Activated CD8-positive, alpha-beta memory T cell treated with anti-CD3 and anti-CD28 coated beads for 24 hours (primary cell): ENCODE measurements at places on chromosomes 5 and 9.

- peak; percentile 65 for DNase-seq
These were observed 809 bp downstream of the MCCC2 start for GRCh38 chr5:71587766-71588532.

GRCh38 chr5:34652914-34653313 is 3.2 kb upstream of the RAI14 start:
- DNase-seq, result no peak

- no peak for DNase-seq
These were observed 305.7 kb upstream of the TNC start for GRCh38 chr9:115423646-115424045.

GRCh38 chr5:138463419-138464007 is 1.8 kb upstream of the EGR1 start:
- DNase-seq, result no peak

- DNase-seq, result no peak
These were observed 26.2 kb upstream of the SPTLC1 start for GRCh38 chr9:92141144-92142129.

DNA sequence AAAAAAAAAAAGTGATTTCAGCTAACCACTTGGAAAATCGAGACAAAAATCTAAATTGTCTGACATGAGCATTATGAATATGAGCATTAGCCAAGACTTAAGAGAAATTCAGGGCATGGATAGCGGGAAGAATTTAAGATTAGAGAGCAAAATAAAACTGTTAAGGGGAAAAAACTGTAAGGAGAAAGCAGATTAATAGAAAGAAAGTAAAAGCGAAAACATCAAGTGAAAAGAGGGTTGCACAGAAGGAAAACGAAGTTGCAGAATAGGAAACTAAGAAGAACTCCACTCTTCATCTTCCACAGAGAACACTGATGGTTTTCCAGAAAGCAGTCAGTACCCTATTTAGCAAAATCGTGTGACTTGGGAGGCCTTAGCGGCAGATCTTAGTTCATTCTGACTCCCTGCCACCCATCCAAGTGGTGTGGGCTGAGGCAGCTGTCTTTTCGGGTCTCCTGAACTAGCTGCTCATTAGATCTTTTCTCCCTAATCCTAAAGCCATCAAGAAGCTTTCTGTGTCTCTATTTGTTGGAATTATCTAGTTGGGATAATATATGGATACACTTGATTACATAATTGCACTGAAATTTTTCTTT is 3.7 kb downstream of the NIM1K start:
- DNase-seq, result no peak

GRCh38 chr5:52132053-52132452 is 655.7 kb upstream of the ITGA1 start:
- DNase-seq, result no peak

DNA sequence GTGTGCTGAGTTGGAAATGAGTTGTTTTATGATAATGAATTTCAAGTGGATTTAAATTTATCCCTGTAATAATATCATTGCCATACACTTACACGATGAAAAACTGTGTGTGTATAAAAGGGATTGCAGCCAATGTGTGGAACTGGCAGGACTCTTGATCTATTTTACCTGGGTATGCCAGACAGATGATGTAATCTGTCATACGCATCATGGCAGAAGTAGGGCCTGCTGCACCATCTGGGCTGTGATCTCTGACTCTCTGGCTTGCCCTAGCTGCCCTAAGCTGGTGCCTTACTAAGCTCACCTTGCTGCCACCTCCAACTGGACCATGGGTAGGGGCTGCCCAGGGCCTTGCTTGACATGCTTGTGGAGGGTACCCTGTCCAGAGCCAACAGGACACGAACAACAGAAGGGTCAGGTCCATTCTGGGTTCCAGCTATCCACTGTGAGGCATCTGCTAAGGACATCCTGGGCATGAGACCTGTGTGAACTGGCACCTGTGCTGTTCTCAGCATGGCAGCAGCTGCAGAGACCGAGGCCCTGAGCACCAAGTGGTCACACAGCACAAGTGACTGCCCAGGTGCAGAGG is 184.2 kb downstream of the FSTL4 start:
- DNase-seq, result no peak

DNA sequence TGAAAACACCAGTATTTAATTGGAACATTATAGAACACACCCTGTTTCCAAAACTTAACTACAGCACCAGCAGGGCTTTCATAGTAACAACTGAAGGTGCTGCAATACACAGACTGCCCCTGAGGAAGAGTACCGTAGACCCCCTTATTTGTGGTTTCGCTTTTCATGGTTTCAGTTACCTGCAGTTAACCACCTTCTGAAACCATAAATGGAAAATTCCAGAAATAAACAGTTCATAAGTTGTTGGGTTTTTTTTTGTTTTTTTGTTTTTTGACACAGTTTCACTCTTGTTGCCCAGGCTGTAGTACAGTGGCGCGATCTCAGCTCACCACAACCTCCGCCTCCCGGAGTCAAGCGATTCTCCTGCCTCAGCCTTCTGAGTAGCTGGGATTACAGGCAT is 9.5 kb upstream of the GLDC start:
- DNase-seq, result no peak

GRCh38 chr5:85545129-85545528 is 1072.6 kb upstream of the COX7C start:
- DNase-seq, result no peak

DNA sequence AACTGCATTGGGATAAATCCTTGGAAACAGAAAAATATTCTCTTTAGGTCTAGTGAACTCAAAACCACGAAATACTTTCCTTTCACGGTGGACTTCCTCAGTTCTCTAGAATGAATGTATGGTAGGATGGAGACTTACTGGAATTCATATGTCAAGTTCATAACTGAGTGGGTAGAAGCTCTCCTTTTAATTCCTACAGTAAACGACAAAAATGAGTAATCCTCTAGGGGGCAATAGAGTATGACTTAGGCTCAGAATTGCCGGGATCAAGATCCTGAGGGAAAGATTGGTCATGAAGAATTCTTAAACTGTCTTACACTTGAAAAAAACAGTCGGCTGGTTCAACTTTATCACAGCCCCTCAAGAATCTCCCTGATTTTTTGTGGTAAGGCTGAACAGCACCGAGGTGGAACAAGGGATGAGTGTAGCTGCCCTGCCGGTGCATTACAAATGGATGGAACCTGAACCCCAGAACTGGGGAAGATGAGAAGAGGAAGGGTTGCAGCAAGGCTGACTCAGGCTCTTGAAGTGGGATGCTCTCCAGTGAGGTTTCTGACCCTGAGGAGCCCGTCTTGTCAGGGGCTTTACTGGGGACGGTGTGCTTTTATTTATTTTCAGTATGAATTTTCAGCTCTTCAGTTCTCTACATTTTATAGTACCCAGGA is 14.0 kb upstream of the LOX start:
- DNase-seq, result no peak

DNA sequence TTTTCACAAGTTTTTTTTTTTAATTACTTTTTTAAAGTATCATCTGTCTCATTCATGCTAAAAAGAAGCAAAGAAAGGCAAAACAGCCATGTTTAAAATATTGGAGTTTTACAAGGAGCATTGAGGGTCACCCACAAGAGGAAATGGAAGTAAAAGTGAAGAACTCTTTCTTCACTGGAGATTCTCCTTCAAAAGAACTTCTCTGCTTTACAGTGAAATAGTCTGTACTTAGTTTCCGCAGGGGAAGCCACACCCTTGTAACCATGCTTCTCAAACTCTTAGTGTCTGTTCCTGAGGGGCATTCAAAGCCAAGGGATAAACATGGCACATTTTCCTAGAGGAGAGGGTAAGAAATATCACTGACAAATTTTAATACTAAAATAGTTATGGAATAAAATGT is 8.6 kb downstream of the C9orf72 start:
- no peak for DNase-seq

- no peak for DNase-seq
These were observed 20.0 kb downstream of the ACTL7B start for GRCh38 chr9:108835831-108836230.

- no peak for DNase-seq
These were observed 20.0 kb upstream of the FAM120AOS start for GRCh38 chr9:93473411-93473810.

DNA sequence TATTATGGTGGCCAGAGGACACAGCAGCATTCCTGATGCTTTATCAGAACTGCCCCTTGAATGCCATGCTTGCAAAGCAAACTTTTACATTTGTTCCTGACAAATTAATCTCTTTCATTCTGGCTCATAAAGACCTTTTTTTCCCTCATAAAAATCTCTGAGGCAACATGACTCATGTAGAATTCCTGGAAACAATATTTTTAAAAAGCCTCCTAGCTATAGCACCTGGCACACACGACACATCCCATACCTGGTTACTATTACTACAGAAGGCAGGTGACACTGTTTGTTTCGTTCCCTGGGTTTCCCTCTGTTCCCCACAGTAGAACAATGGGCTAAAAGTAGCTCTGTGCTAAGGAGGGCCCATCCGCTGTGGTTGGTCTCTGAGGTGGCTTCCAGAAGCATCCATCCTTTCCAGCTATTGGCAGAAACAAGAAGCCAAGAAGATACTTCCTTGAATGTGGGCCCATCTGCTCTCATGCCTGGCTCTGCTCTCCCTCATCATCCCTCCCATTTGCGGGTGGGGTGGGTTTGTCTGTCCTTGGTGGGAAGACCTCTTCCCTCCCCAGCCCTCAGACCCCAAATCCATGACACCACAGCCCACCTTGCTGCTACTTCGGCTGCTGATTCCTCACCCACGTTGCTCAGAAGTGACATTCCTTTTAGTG is 59.1 kb downstream of the GALNT12 start:
- no peak for DNase-seq

DNA sequence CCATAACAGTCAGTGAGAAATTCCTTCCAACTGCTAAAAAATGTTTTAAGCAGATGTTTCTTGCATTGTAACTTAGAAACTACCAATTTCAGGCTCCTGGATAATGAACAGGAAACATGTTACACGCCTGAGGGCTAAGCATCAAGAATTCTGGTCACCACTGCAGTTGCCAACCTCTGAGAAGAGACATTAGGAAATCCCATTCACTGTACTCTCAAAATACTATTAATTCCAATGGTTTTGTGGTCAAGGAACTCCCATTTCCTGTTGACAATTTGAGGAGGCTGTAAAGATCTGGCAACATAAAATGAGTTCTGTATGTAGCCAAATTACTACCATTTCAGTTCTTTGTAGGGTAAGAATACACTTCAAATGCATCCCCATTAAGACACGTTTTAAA is 456.0 kb upstream of the MEF2C start:
- DNase-seq, result no peak

- no peak for DNase-seq
These were observed 869.0 kb downstream of the TLE4 start for GRCh38 chr9:80440724-80441123.

DNA sequence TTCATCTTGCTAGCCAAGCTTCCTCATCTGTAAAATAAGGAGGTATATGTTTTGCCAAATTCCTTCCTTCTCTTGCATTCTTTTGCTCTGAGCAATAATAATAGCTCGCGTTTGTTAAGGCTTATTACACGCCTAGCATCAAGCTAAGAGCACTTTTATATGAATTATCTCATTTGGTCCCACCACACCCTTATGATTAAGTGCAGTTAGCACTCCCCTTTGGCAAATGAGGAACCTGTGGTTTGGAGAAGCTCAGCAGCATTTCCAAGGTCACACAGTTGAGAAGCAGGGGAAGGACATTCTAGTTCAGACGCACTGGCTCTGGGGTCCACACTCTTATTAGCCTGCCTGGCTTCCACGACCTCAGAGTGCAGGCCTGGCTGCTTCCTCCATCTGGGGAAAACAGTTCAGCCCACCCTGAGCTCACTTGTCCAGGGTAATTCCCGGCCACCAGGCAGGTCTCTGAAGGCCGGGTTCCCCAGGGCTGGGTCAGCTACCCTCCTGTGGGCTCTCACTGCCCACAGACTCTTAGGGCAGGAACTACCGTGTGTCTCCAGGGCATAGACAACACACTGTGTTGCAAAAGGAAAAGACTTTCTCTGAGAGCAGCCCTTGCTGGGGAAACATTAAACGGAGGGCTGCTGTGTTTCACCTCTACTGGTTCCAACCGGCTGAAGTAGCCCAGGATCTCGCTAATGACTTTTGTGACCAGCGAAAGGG is 9.9 kb upstream of the FBP1 start:
- DNase-seq, result no peak

DNA sequence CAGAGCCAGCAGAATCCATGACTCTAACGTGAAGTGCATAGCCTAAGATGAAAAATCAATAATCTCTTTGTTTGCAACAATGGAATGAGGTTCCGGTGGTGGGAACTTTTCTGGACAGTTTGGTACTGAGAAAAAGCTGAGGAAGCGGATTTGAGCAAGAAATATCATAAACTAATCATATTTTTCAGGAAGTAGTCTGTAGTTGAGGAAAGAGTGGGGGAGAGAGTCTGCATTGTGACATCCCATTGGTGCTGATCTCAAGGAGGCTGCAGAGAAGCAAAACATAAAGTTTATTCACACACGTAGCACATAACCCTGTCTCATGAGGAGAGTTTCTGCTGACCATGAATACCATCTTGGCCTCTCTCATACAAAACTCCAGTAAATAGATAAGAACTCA is 15.8 kb upstream of the FCHO2 start:
- no peak for DNase-seq

- no peak for DNase-seq
These were observed 107.8 kb downstream of the SMIM23 start for GRCh38 chr5:171893290-171893886.

DNA sequence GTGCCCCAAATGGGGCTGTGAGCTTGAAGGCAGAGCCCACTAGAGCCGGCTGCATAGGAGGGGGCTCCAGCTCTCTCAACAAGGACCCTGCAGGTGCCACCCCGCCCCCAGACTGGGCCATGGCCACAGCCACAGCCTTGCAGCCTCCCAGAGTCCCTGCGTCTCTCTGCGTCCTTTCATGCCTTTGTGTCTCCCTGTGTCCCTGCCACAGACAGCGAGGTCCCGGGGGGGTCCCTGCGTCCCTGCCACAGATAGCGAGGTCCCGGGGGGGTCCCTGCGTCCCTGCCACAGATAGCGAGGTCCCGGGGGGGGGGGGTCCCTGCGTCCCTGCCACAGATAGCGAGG is 6.3 kb downstream of the NOXA1 start:
- DNase-seq, result no peak

GRCh38 chr5:124521461-124522230 is 224.8 kb downstream of the ZNF608 start:
- no peak for DNase-seq

GRCh38 chr5:172002310-172002709 is 4.1 kb downstream of the FBXW11 start:
- no peak for DNase-seq

DNA sequence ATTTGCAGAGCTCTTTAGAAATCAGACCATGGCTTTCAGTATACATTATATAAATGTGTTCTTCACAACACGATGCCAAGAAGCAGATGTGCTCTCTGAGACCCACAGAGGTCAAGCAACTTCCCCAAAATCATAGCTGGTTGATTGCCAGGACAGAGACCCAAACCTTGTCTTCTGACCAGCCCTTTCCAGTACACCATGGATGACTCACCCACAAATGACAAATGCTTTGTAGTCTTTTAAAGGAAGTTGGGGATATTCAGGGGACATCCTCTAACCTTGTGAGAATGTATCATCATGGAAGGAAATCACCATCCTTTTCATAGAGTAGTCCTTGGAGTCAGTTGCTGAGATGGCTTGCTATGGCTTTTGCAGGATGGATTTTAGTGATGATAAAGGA is 30.1 kb downstream of the ZNF462 start:
- DNase-seq, result no peak
